ENCODE measurements at places on chromosomes 3 and 15.

DNA sequence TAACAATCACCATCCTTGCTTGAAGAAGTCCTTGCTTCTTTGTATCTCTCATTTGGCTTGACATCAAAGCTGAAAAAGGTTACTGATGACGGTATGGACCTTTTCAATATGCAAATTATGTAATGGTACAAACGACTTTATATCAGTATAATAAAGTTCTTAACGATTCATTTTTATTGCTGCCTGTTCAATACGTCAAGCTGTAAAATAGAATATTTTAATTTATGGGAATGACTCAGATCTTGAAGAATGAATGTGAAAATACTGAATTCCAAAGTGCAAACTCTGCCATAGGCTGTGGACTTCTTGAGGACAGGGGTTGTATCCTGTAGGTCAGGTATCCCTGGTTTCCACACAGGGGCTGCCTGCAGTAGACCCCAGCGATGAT lies 156.2 kb downstream of the PLCL2 start:
- DNase-seq = no peak

DNA sequence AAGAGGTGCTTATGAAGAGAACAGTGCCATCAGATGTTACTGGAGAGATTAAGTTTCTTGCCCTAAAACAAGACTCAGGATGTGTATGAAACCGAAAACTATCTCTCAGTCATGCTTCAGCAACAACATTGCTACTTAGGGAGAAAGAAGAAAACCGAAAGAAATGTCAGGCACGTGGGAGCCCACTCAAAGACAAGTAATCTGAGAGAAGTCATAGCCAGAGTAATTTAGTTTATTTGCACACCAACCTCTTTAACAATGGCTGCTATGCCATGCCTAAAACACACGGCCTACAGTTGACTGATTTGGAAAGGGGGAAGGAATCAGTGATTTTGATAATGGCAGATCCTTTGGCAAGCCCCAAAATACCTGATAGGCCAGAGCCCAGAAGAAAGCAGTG lies 162.9 kb downstream of the TIGIT start:
- DNase-seq = no peak

GRCh38 chr3:81395739-81396513 lies 365.5 kb downstream of the GBE1 start:
- no peak for DNase-seq

DNA sequence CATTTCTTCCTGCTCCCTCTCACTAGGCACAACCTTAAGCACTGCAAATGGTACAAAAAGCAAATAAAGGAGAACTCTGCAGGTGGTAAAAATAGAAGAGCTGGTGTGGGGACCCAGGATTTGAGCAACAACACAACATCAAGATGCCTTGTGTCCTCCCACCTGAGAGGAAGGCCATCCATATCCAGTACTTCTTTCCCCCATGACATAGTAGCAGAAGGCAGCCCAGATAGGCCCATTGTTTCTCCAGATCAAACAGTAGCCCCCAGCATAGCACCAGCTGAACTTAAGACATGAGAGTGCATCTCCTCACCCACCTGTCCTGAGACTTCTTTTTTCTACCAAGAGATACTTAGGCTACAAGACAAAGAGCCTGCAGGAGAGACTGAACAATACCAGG lies 180.5 kb downstream of the GOLGA6L6 start:
- no peak for DNase-seq

GRCh38 chr3:46214751-46215352 lies 6.7 kb upstream of the CCR1 start:
- DNase-seq = no peak

GRCh38 chr3:185149591-185149990 lies 3.3 kb downstream of the C3orf70 start:
- no peak for DNase-seq

DNA sequence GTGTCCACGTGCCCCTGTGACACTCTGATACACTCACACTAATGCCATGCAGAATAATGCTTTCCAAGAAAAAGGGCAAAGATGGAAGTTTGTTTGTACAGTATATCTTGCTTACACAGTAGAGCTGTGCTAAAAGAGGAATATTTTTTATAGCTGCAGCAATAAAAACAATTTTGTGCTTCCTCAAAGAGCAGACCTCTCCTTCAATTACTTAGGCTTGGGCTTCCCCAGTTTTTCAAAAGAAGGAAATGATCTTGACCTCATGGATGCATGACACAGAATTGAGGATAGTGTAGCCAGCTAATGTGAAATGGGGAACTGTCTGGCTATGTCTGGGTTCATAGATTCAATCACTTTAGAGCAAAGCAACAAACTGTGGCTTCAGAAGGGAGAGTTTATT lies 137.4 kb downstream of the STT3B start:
- no peak for DNase-seq

- no peak for DNase-seq
These were observed 78.5 kb downstream of the CD200 start for GRCh38 chr3:112411425-112411824.

DNA sequence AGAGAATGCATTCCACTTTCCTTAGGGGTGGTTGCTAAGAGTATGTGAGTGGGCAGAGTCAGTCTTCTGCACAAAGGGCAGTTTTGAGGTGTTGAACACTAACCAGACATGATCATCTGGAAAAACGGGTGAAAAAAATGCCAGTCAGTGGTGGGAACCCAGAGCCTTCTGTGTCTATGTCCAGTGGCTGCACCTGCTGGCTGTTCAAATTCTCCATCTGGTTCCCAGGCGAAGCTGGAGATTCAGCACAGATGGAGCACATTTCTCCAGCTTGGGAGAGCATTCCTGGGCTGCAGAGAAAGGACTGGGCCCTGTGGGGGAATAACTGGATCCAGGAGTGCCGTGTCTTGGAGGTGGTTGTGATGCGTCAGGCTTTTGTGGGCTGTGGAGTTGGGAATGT lies 74.1 kb downstream of the TRAK1 start:
- DNase-seq = no peak

- no peak for DNase-seq
These were observed 59.2 kb downstream of the KBTBD12 start for GRCh38 chr3:127974226-127974625.

DNA sequence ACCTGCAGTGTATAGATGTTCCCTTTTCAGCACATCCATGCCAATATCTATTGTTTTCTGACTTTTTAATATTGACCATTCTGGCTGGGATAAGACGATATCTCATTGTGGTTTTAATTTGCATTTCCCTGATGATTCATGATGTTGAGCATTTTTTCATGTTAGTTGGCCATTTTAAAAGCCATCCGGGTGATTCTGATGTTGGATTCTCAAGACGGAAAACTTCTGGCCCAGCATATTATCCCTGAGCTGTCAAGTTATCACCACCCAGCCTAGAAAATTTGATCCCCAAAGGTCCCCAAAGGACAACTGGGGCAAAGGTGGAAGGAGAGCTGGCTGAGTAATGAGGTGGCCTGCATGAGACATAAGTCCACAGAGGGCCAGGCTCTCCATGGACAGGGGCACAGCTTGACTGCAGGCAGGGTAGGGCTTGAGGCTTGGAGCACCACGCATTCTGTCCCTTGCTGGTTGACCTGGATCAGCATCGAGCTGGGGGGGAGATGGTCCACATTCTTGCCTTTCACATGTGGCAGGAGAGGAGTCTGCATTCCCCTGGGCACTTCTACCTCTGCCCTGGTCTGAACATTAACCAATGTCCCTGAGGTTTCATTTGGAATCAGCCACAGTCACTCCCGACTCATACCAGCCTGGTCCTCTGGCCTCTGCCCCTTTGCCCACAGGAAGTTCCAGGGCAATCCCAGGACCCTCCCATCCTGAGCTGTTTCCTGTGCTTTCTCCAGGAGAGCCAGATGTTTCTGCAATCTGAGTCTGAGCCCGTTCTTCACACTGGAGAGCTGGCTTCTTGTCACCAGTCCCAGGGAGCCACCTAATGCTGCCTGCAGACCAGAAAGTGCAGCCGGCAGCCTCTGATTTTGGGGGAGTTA lies 69.2 kb downstream of the ISG20 start:
- DNase-seq = no peak

GRCh38 chr15:49751191-49751590 lies 130.3 kb downstream of the DTWD1 start:
- no peak for DNase-seq

- DNase-seq = no peak
These were observed 189.7 kb downstream of the PDZRN3 start for GRCh38 chr3:73435055-73435454.

DNA sequence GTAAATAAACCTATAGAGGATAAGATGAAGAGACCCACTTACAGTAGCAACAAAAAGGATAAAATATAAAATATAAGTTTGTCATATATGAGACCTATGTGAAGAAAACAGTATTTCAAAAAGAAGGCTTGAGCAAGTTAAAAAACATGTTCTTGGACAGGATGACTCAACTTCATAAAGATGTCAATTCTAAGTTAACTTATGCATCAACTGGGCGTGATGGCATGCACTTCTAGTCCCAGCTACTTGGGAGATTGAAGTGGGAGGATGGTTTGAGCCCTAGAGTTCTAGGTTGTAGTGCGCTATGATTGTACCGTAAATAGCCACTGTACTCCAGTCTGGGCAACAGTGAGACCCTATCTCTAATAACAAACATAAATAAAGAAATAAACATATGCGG lies 59.7 kb downstream of the PDCD6IP start:
- DNase-seq = no peak

GRCh38 chr15:100310041-100310405 lies 31.8 kb downstream of the ADAMTS17 start:
- DNase-seq = no peak

DNA sequence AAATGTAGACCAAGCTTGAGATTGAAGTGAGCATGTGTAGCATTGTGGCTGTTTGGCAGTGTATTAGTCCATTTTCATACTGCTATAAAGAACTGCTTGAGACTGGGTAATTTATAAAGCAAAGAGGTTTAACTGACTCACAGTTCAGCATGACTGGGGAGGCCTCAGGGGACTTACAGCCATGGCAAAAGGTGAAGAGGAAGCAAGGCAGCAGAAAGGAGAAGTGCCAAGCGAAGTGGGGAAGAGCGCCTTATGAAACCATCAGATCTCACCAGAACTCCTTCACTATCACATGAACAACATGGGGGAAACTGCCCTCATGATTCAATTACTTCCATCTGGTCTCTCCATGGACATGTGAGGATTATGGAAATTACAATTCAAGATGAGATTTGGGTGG lies 8.6 kb upstream of the CERS3 start:
- no peak for DNase-seq

- no peak for DNase-seq
These were observed 33.4 kb downstream of the PRKCD start for GRCh38 chr3:53194210-53195065.

DNA sequence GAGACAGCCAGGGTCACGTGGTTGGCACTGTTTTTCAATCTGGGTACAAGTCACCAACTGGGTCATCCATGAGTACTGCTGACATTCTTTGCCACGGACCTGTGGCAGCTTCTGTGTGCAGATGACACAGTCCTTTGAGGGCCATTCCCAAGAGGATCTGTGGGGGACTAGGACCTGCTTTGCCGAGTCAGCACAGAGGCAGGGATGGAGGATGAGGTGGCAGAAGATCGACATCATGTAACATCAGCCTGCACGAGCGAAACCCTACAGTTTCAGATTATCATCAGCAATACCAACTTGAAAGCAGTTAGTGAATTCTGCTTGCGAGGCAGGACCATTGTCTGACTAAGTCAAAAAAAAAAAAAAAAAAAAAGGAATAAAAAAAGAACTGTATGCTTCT lies 227.7 kb downstream of the FOXP1 start:
- DNase-seq = no peak

DNA sequence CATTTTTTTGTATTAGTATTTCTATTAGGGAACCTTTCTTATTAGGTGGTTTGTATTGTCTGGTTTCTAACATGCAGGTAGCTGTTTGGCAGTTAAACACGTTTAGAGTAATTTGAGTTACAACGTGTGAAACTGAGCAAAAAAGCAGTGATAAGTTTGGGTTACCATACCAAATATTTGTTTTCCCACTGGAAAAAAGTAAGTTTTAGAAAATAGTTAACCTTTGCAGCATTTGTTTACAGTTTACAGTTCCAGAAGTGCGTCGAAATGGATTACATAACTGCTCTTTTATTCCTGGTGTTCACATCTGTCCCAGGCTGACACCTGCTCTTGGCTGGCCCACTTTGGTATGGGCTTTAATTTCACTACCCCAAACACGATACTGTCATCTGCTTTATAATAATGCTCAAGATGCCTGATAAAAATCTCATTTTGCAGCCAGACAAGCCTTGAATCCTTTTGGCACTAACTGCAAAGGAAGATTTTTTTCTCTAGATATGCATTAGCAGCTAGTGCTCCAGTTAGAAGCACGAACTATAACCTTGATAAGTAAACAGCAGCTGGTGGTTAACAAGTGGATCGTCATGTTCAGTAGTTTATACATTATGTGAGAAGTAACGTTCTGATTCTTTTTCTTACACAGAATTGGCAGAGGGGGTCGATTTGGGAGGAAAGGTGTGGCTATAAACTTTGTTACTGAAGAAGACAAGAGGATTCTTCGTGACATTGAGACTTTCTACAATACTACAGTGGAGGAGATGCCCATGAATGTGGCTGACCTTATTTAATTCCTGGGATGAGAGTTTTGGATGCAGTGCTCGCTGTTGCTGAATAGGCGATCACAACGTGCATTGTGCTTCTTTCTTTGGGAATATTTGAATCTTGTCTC lies 5.3 kb downstream of the EIF4A2 start:
- DNase-seq = no peak

- no peak for DNase-seq
These were observed 310.6 kb downstream of the CACNA2D3 start for GRCh38 chr3:54432975-54433374.

DNA sequence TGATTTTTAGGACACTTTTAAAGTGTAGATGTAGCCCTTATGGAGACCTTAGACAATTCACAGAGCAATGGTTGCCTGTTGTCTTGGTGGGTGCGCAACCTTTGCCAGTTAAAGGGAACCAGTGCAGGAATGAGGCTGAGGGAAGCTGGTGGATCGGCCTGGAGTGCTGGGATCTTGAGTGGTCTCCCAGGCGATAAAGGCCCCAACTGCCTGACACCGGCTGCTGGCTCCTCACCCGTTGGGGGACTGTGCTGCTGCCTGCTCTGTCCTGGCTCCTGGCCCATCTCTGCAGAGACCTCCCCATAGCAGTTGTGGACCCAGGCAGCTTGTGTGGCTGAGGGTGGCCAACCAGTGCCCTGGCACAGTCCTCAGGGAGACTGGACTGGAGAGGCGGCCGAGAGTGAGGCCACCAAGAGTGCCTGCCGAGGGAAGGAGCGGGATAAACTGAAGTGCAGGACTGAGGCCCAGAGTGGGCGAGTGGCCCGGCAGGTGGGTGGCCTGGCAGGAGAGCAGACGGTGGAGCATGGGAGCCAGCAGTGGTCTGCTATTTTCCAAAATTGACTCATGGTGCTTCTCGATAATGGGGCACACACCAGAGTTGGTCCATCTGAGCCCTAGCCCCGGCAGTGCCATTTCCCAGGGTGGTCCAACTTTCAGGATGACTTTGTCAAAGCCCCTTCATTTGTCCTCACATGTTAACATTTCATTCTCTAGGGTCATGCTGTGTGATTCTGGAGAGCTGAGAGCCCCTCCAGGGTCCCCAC lies 2.1 kb downstream of the ALDH1A3 start:
- no peak for DNase-seq

DNA sequence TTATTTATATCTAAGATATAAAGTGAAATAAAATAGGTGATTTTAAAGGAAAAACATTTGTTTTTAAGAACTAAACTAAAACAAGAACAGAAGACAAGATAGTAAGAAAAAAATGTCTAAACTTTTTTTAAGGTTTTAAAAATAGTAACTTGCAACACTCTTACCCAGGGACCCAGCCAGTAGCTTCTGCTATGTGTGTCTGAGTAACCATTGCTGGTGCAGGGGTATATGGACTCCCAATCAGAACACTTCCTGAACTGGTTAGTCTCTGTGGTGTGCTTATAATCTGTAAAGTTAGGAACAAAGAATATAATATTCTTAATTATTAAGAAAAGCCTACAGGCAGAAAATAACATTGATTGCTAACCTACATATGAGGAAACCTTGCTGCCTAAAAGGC lies 118.4 kb downstream of the ATP1B3 start:
- no peak for DNase-seq
